ENCODE measurements at places on chromosomes 6 and 20.
A peak's percentile ranks its signal among the peaks of the same experiment; 100 is the strongest.

GRCh38 chr6:130466748-130467061 lies 100.9 kb downstream of the TMEM200A start:
- no peak for DNase-seq

- DNase-seq, result no peak
Measured at GRCh38 chr20:8670893-8671215, 398.0 kb upstream of the PLCB4 start.

- no peak for DNase-seq
Measured at GRCh38 chr6:20655317-20655716, 121.1 kb downstream of the CDKAL1 start.

GRCh38 chr20:23049201-23050075 lies at the start of gene THBD:
THBD (minus strand) TSS chr20:23049672; CDS start chr20:23049504, 168 bp downstream.
- DNase-seq, result peak; percentile 51

DNA sequence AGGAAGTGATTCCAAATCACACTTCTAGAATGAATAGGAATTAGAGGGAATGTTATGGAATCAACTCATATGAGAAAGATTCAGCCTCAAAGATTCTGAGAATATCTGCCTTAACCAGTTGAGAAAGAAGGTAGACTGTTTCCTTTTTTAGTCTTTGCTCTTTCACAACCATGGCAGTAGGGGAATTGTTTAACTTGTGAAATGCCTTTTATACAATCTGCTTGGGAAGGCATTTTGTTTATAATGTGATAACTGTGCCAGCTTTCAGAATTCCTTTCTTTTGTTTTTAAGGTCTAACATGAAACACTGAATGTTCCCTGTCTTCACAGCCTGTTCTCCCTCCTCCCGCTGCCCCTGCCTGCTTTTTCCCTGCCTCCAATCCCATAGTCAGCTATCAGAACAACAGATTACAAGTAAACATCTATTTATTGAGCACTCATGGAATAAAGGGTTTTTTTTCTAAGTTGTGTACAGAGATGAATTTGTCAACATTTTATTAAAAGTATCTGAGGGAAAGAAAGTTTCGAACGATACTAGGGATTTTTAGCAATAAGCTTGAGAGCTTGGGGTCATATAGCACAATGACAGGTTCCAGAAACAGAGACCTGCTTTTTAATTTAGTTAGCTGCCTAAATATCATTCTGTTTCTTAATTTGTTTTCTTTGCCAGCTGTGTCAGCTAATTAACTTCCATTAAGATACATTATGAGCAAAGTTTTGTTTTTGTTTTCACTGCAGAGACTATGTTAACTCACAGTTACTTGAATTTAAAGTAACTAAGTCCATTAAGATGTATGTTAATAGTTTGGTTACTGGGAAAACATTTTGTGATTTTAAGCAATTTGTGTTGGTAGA lies 28.3 kb upstream of the FBXO30 start:
- no peak for DNase-seq

- DNase-seq, result peak; percentile 19
Measured at GRCh38 chr20:2485661-2486060, 15.1 kb upstream of the SNRPB start.

DNA sequence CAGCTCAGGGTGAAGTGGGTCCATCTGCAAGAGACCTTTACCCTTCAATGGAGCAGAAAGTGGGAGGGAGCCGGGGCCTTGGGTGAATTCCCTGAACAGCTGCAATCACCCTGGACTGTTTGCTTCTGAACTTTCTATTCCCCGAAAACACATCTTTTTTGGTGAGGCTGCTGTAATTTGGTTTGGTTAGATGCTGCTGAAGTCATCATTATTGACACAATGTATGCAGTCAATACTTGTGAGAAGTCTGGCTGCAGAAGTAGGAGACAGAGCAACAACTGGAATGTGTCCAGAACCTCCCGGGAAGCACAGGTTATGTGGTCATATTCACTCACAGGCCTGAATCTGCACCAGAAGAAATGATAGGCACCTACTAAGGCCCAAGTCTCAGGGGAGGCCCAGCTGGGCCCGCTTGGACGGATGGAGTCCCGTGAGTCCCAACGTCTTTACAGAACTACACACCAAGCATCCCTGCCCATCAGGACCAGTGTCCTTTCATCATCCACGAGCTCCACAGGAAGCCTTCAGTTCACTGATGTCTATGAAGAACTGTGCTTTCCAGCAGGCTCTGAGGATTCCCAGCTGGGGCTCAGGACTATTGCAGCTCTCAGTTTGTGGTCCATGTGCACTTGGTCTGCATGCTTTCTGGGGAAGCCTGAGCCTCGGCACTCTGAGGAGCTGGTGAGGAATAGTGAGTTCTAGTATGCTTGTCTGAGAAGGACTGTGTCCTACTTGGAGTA lies 177.6 kb downstream of the THBS2 start:
- no peak for DNase-seq

GRCh38 chr20:58645412-58645968 lies 5.6 kb upstream of the STX16 start:
- DNase-seq, result no peak

GRCh38 chr6:73923905-73924485 lies 228.0 kb downstream of the CD109 start:
- DNase-seq, result peak; percentile 70

DNA sequence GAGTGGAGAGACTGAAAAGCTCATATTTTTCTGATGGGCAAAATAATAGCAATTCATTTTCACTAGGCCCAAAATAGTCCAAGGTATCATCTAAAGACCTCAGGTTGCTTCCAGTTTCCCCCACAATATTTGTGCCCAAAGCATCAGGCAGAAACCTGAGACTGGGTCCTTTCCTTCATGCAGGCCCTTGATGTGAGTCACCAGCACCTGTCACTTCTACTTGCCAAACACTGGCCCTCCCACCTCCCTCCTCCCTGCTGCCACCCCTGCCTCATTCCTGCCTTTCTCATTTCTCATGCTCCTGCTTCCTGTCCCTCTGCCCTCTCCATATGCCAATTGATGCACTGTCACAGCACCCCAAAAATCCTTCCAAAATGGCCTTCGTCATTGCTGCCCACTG lies 230.4 kb upstream of the CST7 start:
- DNase-seq, result no peak

DNA sequence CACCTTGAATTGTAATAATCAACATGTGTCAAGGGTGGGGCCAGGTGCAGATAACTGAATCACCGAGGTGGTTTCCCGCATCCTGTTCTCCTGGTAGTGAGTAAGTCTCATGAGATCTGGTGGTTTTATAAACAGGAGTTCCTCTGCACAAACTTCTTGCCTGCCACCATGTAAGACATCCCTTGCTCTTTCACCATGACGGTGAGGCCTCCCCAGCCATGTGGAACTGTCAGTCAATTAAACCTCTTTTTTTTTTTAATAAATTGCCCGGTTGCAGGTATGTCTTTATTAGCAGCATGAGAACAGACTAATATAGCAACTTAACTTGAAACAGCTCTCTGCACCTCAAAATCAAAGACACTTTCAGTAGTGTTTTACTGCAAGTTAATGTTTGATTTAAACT lies 121.6 kb downstream of the OGFRL1 start:
- DNase-seq, result no peak

DNA sequence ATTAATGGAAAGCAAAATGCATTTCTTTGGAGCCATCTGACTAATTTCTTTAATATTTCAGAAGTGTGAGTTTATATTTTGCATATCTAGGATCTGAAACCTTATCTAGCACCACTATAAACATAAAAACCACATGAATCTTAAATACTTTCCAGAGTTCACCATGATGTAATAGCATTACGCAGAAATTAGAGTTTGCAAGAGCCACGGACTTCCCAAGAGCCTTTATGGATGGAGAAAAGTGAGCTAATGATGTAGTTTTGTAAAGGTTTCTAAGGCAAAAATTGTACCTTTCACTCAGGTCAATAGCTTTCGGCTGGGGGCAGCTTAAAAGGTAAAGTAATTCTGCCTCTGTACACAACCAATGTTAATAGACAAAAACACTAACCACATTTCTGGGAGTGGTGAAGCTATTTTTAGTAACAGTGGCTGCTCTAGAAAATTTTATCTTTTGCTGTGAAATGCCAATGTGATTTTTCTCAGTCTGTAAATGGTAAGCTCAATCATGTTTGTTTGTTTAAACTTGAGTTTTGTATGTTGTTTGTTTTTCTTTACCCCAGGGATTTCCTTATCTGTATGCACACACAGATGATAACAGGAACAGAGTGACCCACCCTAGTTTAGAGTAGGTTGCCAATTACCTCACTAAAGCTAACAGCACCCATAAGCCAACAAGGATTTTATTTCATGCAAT lies 80.5 kb downstream of the FILIP1 start:
- no peak for DNase-seq

- DNase-seq, result peak; percentile 43
Measured at GRCh38 chr6:9540534-9541126, 874.2 kb downstream of the TFAP2A start.

DNA sequence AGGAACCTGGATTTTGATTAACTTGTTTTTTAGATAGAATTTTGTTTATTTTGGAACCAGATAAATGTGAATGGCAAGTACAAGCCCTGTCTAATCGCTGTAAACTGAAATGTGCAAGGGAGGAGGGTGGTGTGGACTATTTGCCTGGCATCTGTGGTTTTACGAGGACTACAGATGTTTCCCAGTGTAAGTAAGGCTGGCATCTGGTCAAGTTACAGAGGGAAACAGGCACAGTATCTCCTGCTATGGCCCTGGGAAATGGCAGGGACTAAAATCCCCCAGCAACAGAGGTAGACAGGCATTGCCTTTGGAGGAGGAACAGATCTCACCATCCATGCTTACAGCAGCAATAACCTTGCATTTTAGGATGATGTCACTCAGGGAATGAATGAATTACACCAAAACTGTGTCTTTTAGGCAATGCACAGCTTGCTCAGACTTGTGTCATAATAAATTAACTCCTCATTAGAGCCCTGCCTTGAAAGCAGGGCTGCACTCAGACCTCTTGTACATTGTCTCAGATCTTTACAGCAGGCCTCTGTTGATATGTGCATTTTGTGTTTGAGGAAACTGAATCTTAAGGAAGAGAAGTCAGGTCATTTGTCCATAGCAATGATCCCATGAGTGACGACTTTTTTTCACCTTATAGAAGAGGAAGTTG lies 96.2 kb downstream of the TCP11 start:
- DNase-seq, result no peak

GRCh38 chr20:440636-441035 lies 21.7 kb downstream of the TBC1D20 start:
- no peak for DNase-seq

DNA sequence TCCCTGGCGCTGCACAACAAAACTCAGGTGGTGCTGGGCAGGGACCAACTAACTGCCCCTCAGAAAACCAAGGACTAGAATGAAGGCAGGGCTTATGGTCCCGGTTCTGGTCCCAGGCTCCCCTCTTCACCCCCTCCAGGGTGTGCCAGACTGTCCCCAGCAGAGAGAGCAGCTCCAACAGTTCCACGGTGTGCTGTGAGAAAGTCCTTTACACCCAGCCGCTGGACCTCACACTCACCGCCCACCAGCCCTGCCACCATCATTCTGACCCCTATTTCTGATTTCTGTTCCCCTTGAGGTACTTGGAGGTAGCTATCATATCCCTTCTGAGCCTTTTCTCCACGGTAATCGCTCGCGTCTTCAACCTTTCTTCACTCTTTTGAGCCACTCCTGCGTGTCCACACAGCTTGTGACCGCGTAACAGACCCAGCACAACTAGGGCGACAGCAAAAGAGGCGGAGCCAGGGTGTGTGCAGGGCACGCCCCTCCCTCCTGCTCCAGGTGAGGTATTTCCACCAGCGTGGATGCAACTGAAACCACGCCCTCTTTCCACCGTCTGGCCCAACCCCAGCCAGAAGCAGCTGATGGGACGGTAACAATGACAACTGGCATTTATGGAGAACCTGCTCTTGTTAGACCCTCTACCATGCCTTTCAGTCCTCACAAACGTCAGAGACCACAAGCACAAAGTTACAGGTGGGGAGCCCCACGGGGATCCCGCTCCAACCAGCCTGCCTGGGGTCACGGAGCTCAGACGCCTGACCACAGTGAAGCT lies 2.3 kb downstream of the PXDC1 start:
- no peak for DNase-seq

GRCh38 chr6:100673641-100674040 lies 207.5 kb downstream of the ASCC3 start:
- DNase-seq, result no peak

- DNase-seq, result no peak
Measured at GRCh38 chr6:35668096-35668495, 20.6 kb downstream of the FKBP5 start.

DNA sequence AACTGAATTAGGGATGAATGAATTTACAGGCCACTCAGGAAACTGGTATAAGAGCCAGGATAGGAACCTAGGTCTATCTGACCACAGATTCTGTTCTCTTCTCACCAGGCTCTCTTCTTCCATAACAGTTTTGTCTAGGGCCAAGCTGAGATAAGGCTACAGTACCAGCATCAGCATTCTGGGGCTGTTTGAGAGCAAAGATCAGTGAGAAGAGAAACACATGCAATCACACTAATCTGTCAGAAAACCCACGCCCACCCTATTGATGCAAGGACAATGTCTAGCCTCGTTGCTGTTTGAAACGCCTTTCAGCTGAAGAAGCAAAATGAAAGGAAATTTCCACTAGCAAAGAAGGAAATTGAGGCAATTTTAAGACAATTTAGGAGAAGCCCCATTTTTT lies 137.7 kb downstream of the LCA5 start:
- no peak for DNase-seq

- peak; percentile 80 for DNase-seq
Measured at GRCh38 chr6:89297695-89298351, 17.3 kb downstream of the GABRR2 start.

- no peak for DNase-seq
Measured at GRCh38 chr6:79094938-79095337, 16.9 kb upstream of the PHIP start.

DNA sequence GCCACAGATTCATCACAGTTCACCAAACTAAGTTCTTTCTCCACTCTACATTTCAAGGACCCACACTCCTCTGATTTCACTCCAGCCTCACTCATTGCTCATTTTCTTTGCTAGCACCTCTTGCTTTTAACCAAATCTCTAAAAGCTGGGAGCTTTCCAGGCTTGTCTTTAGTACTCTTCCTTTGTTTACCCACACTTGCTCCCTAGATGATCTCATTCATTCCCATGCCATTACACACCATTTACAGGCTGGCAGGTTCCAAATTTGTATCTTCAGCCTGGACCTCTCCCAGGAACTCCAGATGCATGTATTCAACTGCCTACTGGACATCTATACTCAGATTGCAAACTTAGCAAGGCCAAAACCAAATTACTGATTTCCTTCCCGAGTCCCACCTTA lies 5.3 kb upstream of the GUCA1B start:
- DNase-seq, result no peak

GRCh38 chr6:134714679-134715078 lies 235.2 kb downstream of the ALDH8A1 start:
- no peak for DNase-seq

DNA sequence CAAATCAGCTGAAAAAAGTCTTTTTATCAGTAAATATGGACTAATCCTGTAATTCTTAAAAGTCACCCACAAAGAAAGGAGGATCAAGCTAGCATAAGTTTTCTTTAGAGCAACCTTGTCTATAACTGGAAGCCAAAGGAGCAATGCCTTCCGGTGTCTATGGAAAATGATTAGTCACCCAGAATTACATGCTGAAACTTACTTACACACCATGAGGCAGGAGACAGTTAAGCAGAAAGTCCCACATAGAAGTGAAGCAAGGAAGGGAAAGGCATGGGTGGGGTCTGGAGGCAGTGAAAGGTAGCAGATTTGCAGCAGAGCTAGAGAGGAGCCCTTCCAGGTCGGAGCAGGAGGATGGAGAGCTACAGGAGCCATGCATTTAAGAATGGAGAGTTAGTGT lies 153.7 kb upstream of the RIPOR2 start:
- DNase-seq, result no peak

GRCh38 chr6:77324866-77325265 lies 138.4 kb downstream of the HTR1B start:
- peak; percentile 32 for DNase-seq
